ENCODE measurements at places on chromosomes 7 and 10. TPM values are rescaled to one million over a fixed set of nuclear protein-coding genes. Genes with fewer than 3 reads are reported as not detected.

GRCh38 chr7:49580000-49580399, 193.4 kb upstream of the VWC2 start:
- no peak for DNase-seq

- no peak for DNase-seq
Measured at GRCh38 chr7:4163565-4164203, 518.4 kb upstream of the FOXK1 start.

GRCh38 chr7:155610633-155611193, 33.7 kb upstream of the RBM33 start:
- no peak for DNase-seq

DNA sequence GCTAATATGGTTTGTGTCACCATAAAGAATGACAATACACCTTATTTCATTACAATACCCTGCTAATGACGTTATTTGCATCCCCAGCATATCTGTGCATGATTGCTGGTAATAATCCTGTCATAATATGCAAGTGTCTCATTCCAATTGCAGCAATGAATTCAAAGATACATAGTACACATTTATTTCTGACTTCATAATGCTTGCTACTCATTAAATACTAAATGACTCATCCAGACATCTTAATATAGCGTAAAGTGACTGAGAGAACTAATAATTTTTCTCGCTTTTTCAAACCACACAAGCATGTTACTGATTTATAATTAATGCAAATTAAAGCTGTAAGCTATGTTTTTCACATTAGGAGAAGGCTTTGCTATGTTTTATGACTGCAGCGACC, 234.7 kb upstream of the MDFIC start:
- no peak for DNase-seq

The ZNF107 gene
- total RNA-seq = 0.52 TPM

The GIMAP7 gene
- not detected for total RNA-seq

The ATP6V0A4 gene
- total RNA-seq = not detected

The SUPV3L1 gene
- 23.5 TPM for total RNA-seq

The ADAM12 gene
- 14.0 TPM for total RNA-seq

All from Caki2 (cell line).